Caco-2 (cell line): ENCODE measurements at places on chromosomes 5 and 9. TPM values are rescaled to one million over a fixed set of nuclear protein-coding genes. Genes with fewer than 3 reads are reported as not detected.
A peak's percentile ranks its signal among the peaks of the same experiment; 100 is the strongest.

- no peaks in the 10 kb centered on the region for H3K36me3 ChIP-seq
- DNase-seq: no peak
- H3K27ac ChIP-seq: no peak overlapping the region
- no peaks in the 10 kb centered on the region for H3K4me1 ChIP-seq
- H3K4me3 ChIP-seq: no peak overlapping the region
Observed at GRCh38 chr5:161030229-161030628, 178.2 kb upstream of the ATP10B start.

DNA sequence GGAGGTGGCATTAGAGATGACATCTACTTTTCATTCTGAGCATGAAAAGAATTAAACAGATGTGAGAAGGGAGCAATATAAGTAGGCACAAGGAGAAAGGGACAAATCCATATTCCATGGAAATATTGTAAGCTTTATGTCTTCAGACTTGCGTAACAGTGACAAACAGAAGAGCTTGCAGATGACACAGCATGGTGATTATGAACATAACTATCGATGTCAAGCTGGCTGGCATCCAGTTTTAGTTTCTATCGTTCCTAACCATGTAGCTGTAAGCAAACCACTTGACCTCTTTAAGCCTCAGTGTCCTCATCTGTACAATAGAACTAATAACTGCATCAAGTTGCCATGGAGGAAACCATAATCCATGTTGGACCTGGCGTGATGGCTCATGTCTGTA, 246.7 kb upstream of the ADRA1B start:
- H3K4me3 ChIP-seq: no peak overlapping the region
- no peaks in the 10 kb centered on the region for H3K4me1 ChIP-seq
- no peak overlapping the region for H3K27ac ChIP-seq
- H3K36me3 ChIP-seq: no peaks in the 10 kb centered on the region
- no peaks in the 10 kb centered on the region for H3K27me3 ChIP-seq

Gene NUDT12
- total RNA-seq: 12.3 and 12.9 TPM in 2 replicates

GRCh38 chr9:6538666-6539071, 106.9 kb downstream of the GLDC start:
- H3K4me1 ChIP-seq: no peaks in the 10 kb centered on the region
- DNase-seq: no peak
- no peak overlapping the region for H3K4me3 ChIP-seq

- H3K36me3 ChIP-seq: no peaks in the 10 kb centered on the region
- no peaks in the 10 kb centered on the region for H3K27me3 ChIP-seq
- no peak overlapping the region for H3K4me3 ChIP-seq
- no peak overlapping the region for H3K27ac ChIP-seq
- no peak for DNase-seq
Observed at GRCh38 chr5:35644543-35644942, 26.9 kb downstream of the SPEF2 start.

DNA sequence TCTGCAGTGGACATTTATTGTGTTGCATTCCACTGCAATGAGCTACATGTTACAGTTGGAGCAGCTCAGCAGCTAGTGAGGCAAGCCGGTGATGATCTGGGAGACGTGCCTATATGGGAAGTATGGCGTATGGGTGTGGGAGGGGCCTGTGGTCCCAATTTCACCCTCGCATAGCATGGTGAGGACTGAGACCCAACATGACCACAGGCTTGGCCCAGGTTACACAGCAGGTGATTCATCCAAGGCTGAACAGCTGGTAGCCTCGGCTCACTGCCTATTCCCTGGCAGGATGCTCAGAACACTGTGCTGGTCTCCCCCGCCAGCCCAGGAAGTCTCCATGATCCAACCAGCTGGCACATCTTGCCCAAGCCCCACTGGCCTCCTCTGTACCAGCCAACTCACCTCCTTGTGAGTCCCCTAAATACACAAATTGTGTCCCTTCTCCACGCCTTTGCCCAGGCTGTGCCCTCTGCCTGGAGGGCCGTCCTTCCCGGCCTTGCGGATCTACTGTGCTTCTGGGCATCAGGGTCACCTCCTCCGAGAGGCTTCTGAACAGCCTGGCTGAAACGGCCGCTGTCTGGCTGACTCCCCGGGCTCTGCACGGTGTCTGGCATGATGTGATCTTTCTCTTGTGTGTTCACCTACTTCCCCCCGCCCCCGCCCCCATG, 81.4 kb downstream of the NSUN2 start:
- H3K4me3 ChIP-seq: no peak overlapping the region
- no peaks in the 10 kb centered on the region for H3K36me3 ChIP-seq
- DNase-seq: no peak
- H3K27me3 ChIP-seq: no peaks in the 10 kb centered on the region

DNA sequence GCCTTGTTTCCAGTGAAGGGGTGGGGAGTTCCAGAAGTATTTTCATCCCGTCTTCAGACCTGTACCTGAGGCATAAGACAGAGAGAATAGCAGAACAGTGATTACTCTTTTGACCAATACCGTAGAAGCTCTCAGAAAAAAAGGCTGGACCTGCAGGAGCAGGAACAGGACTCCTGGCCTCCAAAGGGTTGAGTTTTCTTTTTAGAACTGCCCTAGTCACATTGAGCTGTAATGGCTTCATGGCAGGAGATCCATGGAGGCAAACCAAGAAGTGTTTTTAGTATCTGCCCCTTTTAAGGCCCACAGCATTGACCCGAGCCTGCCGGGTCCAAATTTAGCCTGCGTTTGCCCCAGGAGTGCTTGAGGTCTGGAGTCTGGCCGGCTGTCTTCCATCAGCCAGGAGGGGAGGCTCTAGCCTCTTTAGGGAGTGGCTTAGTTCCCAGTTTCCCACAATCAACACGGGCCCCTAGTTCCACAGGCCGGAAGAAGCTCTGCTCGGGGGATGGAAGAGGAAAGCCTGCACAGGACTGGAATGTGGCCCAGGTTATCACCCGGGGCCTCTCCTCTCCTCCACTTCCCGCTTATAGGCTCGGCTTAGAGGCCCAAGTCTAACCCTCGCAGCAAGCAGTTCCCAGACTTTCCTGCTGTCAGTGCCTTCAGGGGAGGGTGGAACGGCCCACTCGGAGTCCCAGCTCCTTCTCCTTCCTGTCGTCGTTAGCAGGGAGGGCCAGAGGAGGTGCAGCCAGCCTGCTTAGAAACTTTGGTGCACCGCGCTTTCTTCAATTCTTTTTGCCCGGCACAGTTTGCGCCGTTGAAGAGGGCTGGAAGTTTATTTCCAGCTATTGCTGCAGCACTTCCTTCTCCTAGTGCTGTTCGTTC, 80.7 kb downstream of the C9orf152 start:
- H3K27me3 ChIP-seq: no peaks in the 10 kb centered on the region
- no peaks in the 10 kb centered on the region for H3K36me3 ChIP-seq
- peak overlapping the region; percentile 49 for H3K4me3 ChIP-seq
- H3K27ac ChIP-seq: peak overlapping the region; percentile 97

Gene DBH
- total RNA-seq: not detected in 2 replicates

- no peaks in the 10 kb centered on the region for H3K4me1 ChIP-seq
- no peaks in the 10 kb centered on the region for H3K27me3 ChIP-seq
- no peak for DNase-seq
- no peak overlapping the region for H3K4me3 ChIP-seq
- H3K36me3 ChIP-seq: no peaks in the 10 kb centered on the region
Observed at GRCh38 chr5:157252711-157253465, 13.0 kb upstream of the CYFIP2 start.

DNA sequence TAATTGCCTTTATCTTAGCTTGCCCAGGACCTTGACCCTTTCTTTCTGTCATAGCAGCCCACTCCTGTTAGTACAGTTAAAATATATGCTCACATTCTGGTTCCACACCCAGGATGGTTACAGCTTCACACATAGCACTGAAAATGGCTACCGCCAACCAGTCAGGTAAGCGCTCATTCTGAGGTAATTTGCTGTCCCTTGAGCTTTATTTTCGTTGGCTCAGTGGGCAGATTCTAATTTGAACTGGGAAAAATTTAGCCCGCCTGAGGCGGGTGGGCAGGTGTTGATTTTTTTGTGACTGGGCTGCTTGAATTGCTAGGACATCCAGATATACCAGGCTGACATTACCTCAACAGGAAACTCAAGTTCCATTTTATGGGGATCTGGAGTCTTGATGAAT, 137.5 kb downstream of the KCTD16 start:
- no peaks in the 10 kb centered on the region for H3K27me3 ChIP-seq
- peaks cover 31% of the 10 kb centered on the region for H3K4me1 ChIP-seq
- no peaks in the 10 kb centered on the region for H3K36me3 ChIP-seq
- no peak overlapping the region for H3K27ac ChIP-seq

Gene TGFBR1
- 29.3 and 31.8 TPM in 2 replicates for total RNA-seq

DNA sequence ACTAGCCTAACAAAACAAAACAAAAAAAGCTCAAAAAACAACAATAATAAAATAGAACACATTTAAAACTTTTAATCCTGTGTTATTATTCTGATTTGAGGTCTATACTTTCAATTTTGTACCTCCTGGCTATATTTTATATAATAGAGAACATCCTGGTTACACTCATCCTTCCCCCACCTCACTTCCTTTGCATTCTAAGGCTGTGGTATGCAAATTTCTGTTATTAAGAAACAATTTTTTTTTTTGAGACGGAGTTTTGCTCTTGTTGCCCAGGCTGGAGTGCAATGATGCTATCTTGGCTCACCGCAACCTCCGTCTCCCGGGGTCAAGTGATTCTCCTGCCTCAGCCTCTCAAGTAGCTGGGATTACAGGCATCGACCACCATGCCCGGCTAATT, 3.1 kb upstream of the RPL37 start:
- H3K27me3 ChIP-seq: no peaks in the 10 kb centered on the region
- H3K4me1 ChIP-seq: peaks cover 9% of the 10 kb centered on the region
- H3K36me3 ChIP-seq: peaks cover 2% of the 10 kb centered on the region

DNA sequence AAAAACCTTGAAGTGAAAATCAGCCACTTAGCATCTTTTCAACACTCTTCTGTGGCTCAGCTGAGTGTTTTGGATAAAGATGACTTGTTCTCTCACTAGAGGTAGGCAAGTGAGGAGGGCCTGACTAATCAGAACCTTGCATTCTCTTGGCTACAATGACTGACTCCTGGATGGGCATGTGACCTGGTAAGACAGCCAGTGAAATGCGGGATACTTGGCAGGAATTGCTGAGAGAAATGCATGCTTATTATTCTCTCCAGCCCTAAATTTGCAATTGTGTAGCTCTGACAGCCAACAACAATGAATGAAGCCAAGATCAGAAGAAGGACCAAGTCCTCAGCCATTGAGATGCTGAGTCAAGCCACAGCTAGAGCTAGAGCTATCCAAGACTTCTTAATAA, 490.5 kb upstream of the ZNF608 start:
- no peak for DNase-seq
- H3K27me3 ChIP-seq: no peaks in the 10 kb centered on the region
- H3K4me3 ChIP-seq: no peak overlapping the region
- H3K4me1 ChIP-seq: no peaks in the 10 kb centered on the region

DNA sequence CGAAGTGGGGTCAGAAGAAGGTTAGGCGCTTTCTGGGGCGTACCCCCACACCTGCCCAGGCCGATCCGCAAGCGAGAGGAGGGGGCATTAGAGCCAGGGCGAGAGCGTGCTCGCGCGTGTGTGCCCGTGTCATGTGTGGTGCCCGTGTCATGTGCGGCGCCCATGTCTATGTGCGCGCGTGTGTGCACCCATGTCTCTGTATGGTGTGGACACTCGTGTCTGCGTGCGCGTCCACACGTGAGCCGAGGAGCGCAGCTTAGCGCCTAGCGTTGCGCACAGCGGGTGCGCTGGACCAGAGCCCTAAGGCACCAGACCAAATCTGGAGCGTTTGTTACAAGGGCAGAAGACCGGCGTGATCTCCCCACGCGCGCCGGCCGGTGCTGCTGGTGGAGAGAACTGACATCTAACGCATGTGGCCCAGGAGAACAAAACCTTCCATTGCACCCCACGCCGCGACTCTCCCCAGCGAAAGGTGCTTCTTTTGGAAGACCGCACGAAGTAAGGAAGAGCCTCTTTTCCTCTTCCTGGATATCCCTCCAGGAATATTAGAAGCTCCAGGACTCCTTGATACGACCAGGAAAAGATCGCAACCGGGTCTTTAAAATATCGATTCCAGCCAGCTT, 644 bp downstream of the NIM1K start:
- H3K27me3 ChIP-seq: no peaks in the 10 kb centered on the region
- no peaks in the 10 kb centered on the region for H3K36me3 ChIP-seq
- DNase-seq: peak; percentile 12
- H3K27ac ChIP-seq: no peak overlapping the region
- peak overlapping the region; percentile 60 for H3K4me3 ChIP-seq

Gene NKD2
- total RNA-seq: 13.6 and 17.7 TPM in 2 replicates

Gene ADAM19
- 62.9 and 69.4 TPM in 2 replicates for total RNA-seq

- peak overlapping the region; percentile 25 for H3K27ac ChIP-seq
- H3K4me3 ChIP-seq: no peak overlapping the region
- H3K27me3 ChIP-seq: no peaks in the 10 kb centered on the region
- no peak for DNase-seq
- peaks cover 24% of the 10 kb centered on the region for H3K4me1 ChIP-seq
Observed at GRCh38 chr5:157820593-157821252, 38.2 kb downstream of the CLINT1 start.

DNA sequence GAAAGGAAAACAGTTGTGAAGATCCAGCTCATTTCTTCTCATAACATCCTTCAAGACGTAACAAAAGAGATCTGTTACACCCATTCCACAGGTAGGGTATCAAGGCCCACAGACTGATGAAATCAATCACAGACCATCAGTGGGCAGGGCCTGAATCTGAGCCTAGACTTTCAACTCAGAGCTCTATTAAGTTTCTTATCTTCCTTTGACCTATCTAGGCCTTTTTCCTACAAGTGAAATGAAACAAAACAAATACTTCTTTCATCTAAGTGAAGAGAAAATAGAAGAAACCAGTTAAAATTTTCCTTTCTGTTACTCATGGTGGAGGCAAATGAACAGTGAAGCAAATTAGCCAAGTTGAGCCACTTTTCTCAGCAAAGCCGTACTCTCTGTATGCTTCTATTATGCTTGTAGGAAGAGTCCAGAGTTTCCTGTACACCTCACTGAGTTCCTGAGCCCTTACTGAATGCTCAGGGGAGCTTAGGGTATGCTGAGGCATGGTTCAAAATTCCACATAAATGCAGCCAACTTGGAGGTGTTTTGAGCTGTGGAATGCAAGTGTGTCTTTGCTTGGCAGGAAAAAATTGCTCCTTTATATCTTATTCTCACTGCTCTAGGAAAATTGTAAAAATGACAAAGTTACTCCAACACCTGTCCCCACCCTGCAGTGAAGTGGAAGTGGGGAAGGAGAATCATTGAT, 91.9 kb downstream of the FEM1C start:
- H3K4me3 ChIP-seq: no peak overlapping the region
- no peaks in the 10 kb centered on the region for H3K36me3 ChIP-seq
- H3K27me3 ChIP-seq: no peaks in the 10 kb centered on the region
- peaks cover 5% of the 10 kb centered on the region; the same call in 1 of the 2 replicates for H3K4me1 ChIP-seq

Gene MARCOL
- total RNA-seq: not detected in 2 replicates

Gene SHLD3
- total RNA-seq: 4.3 and 4.7 TPM in 2 replicates

DNA sequence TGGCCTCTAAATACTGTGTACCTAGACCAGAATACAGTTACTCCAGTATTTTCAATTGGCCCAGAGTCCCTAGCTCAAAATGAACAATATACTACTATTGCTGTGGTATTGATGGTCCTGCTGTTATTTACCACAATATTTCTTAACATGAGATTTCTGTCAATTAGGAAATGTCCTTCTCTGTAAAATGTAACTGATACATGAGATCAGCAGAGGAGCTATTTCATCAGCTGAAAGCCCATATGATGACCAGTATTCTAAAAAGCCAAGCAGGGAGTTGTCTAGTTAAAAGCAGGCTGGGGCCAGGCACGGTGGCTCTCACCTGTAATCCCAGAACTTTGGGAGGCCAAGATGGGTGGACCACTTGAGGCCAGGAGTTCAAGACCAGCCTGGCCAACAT, 187.7 kb upstream of the PTGER4 start:
- no peak overlapping the region for H3K4me3 ChIP-seq
- H3K36me3 ChIP-seq: no peaks in the 10 kb centered on the region
- no peaks in the 10 kb centered on the region for H3K27me3 ChIP-seq
- no peaks in the 10 kb centered on the region for H3K4me1 ChIP-seq
- no peak overlapping the region for H3K27ac ChIP-seq

Gene DPYSL3
- total RNA-seq: 106 and 109 TPM in 2 replicates
